ENCODE measurements at places on chromosomes 1 and 21.

- no peak for DNase-seq
Measured at GRCh38 chr1:192080684-192081083, 77.6 kb upstream of the RGS18 start.

DNA sequence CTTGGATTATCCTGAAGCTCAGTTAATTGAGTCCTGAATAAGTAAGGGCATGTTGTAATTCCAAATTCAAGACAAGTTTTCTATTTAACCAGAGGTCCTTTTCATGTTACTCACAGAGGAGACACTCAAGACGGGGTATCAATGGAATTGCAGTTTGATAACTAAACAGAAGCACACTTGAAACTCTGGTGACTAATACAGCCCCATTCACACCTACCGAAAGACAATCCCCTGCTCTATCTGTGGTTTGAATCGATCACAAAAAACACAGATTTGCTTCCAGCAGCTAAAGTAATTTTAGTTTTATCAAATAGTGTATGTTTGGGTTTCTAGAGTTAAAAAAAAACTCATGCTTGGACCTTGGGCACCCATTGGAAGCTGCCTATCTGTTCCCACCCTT lies 60.4 kb downstream of the TEX35 start:
- no peak for DNase-seq

- no peak for DNase-seq
Measured at GRCh38 chr1:68359045-68359444, 90.7 kb downstream of the RPE65 start.

- DNase-seq, result no peak
Measured at GRCh38 chr1:33036051-33036525, 595 bp downstream of the AK2 start.

DNA sequence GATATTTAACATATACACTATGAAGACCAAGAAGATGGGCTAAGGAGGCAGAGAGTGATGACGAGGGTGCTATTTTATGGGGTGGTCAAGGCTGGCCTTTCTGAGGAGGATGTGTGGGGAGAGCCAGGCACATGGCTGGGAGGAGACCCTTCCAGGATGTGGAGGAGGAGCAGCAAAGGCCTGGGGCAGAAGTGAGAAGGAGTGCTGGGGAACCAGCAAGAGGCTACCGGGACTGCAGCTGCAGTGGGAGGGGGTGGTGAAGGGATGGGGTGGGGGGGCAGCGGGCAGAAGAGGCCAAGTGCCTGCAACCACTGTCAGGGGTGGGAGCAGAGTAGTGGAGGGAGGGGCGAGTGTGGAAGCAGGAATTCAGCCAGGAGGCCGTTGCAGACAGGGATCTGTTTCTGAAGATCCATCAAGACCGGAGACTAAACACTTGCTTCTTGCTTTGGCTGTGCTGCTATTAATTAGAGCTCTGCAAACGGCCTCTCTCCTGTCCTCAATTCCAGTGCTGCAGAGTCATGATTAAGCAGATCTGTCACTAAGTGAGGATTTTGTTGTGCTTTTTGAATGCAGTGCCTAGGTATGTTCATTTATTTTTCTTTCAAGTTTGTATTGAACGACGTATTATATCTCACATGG lies 89.9 kb downstream of the IER5 start:
- no peak for DNase-seq

- DNase-seq, result peak; percentile 26
Measured at GRCh38 chr1:15424146-15424667, 14.0 kb upstream of the CTRC start.

- DNase-seq, result no peak
Measured at GRCh38 chr1:200423235-200423634, 13.4 kb upstream of the ZNF281 start.

GRCh38 chr1:23624440-23624839 lies 65.1 kb upstream of the ID3 start:
- peak; percentile 56 for DNase-seq

DNA sequence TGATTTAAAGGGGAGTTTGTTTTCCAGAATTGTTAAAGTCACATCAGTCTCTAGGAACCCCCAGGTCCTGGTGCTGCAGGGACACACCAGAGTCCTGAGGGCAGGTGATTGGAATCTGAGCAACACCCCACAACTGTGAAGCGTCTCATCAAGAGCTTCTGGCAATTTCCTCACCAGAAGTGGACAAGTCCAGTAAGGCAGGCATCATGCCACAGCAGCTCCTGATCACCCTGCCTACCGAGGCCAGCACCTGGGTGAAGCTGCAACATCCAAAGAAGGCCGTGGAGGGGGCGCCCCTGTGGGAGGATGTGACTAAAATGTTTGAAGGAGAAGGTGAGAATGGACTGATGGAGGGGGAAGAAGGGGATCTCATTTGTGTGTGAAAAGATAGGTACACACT lies 2.1 kb downstream of the ZFP69 start:
- no peak for DNase-seq

DNA sequence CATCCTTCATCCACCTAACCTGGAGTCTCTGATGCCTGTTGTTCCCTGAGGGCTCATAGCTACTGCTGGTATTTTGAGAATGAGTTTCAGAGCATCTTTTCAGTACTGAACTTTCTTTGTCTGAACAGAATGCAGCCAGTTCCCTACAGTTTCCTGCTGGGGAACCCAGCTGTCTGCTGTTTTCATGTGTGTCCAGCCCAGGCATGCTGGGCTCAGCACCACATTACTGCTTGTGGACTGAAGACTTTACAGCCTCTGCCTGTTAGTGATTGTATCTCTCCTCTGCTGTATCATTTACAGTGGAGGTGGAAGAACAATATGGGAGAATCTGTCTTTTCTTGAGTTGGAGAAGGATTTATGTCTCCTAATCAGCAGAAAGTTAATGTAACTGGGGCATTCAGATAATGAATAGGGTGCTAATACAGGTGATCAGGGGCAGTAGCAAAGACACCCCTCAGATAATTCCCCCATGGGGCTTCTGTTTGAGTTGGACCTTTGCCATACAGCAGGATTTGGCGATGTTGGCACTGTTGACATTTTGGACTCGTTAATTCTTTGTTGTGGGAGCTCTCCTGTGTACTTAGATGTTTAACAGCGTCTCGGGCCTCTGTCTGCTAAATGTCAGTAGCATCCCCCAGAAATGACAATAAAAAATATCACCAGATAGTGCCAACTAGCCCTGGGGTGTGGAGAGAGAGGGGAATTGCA lies 207.7 kb downstream of the HHAT start:
- DNase-seq, result no peak

DNA sequence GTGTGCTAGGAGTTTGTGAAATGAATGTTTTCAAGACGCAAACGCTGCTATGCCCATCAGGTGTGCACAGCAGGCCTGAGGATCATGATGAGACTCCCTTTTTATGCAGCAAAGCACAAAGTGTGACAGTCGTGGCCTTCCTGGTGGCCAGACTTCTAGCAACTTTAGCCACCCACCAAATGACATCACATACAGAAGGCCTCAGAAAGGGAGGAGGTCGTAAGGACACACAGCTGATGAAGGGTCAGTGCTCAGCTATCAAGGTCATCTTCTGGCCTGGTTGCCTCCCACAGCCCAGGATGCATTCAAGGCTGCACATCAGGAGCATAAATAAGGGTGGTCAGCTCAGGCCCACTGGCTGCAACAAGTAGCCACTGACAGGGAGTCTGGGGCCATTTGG lies 36.6 kb downstream of the BMP8A start:
- no peak for DNase-seq

DNA sequence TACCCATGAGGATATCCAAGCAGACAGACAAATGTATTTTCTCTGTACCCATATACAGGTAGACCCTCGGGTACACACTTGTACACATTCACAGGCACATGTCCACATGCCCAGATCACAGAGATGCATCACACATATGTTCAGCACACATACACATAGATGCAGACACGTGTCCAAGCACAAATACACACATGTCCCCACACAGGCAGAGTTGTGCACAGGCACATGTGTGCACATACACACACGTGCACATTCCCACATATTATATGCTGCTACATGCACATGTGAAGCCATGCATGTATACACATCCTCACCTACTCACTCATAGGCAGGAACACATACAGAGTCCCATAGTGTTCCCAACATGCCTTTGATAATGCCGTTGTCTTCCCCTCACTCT lies 219.5 kb downstream of the GRIK3 start:
- no peak for DNase-seq

GRCh38 chr1:111961773-111962565 lies 27.5 kb downstream of the KCND3 start:
- no peak for DNase-seq

DNA sequence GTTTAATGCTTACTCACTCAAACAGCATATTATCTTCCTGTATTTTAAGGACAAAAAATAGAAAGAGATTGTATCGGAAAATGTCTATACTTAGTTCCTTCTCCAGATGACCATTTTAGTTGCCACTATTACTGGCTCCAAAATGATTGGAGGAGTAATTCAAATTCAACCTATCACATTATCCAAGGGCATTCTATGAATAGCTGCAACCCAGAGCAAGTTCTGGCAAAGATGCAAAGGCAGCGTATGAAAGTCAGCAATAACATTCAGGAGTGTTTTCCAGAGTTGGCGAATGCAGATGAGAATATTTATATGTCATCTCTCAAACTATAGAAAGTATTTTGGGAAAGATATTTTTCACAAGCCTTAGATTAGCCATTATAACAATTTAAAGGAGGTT lies 389.8 kb upstream of the ADGRL2 start:
- no peak for DNase-seq

GRCh38 chr1:110205591-110206155 lies 4.4 kb upstream of the KCNC4 start:
- DNase-seq, result no peak

GRCh38 chr1:187476671-187477070 lies 647.9 kb downstream of the PLA2G4A start:
- no peak for DNase-seq

DNA sequence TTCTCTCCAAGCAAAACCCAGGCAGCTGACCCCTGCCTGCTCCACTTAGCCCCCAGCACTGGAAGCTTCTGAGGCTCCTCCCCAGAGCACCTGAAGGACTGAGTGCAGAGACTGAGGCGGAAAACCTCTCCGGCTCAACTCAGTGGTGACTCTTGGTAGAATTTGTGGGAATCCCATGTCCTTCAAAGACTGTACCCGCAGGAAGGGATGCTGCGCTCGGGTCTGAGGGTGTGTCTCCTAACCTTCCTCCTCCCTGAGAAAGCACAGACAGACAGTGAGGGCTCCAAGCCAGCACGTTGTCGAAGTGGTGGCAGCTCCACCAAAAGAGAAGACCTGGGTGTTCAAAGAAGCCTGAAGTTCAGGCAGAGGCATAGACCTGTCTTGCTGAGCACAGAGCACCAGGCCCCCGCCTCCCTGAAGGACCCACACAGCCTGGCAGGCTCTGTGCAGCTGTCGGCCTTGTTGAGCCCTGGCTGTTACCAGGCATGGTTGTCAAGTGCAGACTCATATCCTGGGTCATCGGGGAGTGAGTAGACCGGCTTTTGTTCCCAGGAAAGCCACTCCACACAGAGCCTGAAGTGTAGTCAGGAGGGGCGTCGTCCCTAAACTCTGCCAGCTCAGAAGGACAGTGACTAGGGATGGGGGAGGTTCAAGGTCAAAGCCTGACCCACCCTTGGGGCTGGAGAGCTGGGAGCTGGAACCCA lies 36.7 kb downstream of the CSMD2 start:
- DNase-seq, result no peak

- no peak for DNase-seq
Measured at GRCh38 chr1:40769815-40770214, 13.8 kb upstream of the KCNQ4 start.

GRCh38 chr1:224189561-224189960 lies 6.5 kb downstream of the DEGS1 start:
- DNase-seq, result no peak

- DNase-seq, result no peak
Measured at GRCh38 chr1:197865809-197866208, 36.6 kb upstream of the C1orf53 start.

DNA sequence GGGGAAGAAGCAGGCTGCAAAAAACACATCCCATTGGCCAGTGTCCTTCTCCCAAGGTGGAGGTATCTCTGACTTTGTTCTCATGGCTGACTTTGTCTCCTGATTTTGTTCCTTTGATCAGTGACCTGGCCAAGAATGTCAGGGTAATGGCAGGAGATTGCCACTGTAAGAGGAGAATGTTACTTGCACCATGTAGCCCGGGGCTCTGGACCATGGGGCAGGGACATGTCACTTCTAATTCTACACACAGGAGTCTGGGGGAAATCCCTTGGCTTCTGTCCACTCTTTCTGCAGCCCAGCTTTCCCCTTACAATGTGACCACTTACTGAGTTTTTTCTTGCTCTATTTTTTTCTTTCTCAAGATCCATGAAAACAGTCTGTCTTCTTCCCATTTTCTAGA lies 87.7 kb upstream of the LRRN2 start:
- DNase-seq, result no peak

DNA sequence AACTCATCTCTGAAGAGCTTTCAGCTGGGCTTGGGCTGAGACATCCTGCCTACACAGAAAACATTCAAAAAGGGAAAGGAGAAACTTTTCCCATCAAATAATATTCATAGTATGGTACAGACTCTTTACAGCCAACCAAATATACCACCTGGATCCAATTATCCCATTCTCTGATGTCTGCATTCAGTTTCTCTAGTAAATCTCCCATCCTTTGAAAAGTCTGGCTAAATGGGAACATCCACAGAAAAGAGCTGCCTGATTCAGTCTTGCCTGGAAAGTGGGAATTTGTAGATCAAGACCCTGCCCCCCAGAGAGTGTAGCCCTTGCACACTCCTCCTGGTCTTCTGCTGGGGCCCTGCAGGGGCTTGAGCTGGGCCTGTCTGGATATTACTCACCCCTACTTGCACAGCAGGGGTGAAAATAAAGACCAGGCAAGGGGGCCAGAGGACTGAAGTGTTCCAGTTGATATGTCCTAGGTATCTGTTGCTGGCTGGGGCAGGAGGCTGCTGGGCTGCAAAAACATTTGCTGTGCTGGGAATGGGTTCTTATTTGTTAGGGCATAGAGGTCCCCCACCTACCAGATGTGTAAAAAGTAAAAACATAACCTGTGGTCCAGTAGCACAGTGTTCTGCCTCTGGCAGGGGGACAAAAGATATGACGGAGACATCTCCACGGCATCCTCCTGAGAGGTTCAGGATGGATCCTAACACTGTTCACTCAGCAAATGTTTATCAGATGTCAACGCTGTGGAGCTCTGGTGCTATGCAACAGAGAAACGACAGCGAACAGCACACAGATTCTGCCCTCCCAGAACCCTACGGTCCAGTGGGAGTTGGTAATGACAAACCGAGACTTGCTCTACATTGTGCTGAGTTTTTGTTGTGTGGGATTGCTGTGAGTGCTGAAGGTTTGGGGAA lies 140.3 kb downstream of the PLXNA2 start:
- no peak for DNase-seq

DNA sequence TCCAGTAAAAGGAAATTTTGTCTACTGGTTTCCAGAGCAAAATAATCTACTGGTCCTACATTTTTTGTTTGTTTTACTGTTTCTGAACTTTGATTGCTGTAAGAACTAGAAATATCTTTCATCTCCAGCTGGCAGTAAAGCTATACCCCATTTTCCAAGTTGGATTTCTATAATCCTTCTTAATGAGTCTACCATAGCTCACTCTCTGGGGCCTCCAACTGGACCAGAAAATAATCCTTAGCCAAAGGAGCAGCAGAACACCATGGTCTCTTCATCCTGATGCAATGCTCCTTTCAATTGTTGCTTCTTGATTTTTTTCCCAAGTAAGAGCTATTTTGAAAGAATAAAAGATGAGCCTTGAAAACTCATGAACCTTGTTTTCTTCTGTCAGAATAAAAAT lies 110.0 kb upstream of the COL11A1 start:
- no peak for DNase-seq
